A549 treated with Hydrocortisone at 1 μM for 4 hours (cell line): ENCODE measurements at places on chromosomes 1 and 21. TPM values are rescaled to one million over a fixed set of nuclear protein-coding genes. Genes with fewer than 3 reads are reported as not detected.

The CELA3B gene
- total RNA-seq, result not detected in 5 replicates

The TMEM61 gene
- total RNA-seq, result 0.56 to 1.1 TPM (median 0.87 TPM) in 5 replicates

The FMO4 gene
- total RNA-seq, result 0.27 to 0.67 TPM (median 0.43 TPM) in 5 replicates

The TMEM51 gene
- 27.4 to 30.8 TPM (median 29.9 TPM) in 5 replicates for total RNA-seq

The KRTAP19-2 gene
- total RNA-seq, result not detected in 5 replicates

The HSD3B2 gene
- total RNA-seq, result not detected in 5 replicates

The KCNT2 gene
- total RNA-seq, result 0.02 to 0.07 TPM (median 0.05 TPM) in 4 of 5 replicates, not detected in the other

The FAM167B gene
- total RNA-seq, result 0.16 to 0.70 TPM (median 0.55 TPM) in 5 replicates

The RGL1 gene
- total RNA-seq, result 0.70 to 0.98 TPM (median 0.82 TPM) in 5 replicates

The UTS2 gene
- total RNA-seq, result not detected in 5 replicates

The HRNR gene
- not detected in 5 replicates for total RNA-seq

The RGS8 gene
- total RNA-seq, result not detected in 5 replicates

The ZNF683 gene
- not detected in 5 replicates for total RNA-seq

The TNFRSF9 gene
- total RNA-seq, result 2.2 to 3.6 TPM (median 2.9 TPM) in 5 replicates

The ADAMTSL4 gene
- total RNA-seq, result 4.4 to 7.3 TPM (median 6.8 TPM) in 5 replicates

The HSPA6 gene
- 1.4 to 7.1 TPM (median 1.8 TPM) in 5 replicates for total RNA-seq

The TENT5C gene
- 0.05 to 0.17 TPM (median 0.08 TPM) in 5 replicates for total RNA-seq

The ST7L gene
- total RNA-seq, result 11.0 to 13.0 TPM (median 11.9 TPM) in 5 replicates
